NCI-H526 (cell line): ENCODE measurements at places on chromosomes 7 and 10.

DNA sequence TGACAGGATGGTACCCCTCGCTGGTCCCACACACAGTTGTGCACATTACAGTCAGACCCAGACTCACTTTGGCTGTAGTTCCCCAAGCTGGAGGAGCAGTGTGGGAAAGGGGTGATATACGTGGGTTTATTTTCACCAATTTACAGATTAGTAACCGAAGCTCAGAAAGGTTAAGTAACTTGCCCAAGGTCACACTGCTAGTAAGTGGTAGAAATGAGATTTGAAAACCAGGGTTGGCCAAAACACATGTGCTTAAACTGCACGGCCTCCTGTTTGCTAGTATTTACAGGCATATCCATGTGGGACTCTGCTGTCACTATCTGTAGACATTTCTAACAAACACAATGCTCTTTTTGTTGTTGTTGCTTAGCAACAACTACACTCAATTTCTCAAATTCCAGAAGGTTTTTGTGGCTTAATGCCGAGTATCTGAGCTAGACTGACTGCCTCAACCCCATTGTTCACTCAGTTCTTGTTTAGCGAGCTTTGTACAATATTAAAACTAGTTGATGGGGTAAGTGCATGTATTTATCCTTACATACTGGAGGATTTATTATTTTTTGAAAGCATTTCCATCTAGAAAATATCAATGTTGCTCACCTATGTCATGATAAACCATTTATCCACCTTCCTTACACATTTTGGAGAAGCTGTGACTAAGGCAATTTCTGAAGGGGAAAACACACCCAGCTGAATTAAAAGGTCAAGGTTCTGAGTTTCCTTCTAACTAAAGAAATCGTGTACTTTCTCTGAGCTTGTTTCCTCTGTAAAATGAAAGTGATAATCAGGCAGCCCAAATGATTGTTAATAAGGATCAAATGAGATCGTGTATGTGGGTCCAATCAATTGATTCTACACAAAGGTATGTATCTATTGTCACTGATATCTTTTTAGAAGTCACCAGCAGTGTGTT lies 5.3 kb upstream of the TMEM139 start:
- no peak for DNase-seq

- DNase-seq: peak; percentile 30
Observed at GRCh38 chr10:34320265-34320664, 494.8 kb downstream of the PARD3 start.

DNA sequence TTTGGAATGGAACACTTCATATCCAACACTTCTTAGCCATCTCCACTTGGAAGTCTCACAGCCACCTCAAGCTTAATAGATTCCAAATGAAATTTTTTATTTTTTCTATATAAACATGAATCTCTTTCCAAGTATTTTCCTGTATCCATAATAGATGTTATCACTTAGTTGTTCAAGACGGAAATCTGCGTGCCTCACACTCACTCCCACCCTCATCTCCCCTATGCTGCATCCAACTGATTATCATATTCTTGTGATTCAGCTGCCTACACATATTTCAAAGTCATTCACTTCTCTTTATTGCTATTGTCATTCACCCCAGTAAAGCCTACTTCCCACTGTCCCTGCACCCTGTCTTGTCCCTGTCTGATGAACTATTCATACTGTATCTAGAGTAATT lies 70.2 kb upstream of the MKX start:
- no peak for DNase-seq

- no peak for DNase-seq
Observed at GRCh38 chr10:66678521-66678920, 247.3 kb upstream of the LRRTM3 start.

- DNase-seq: peak; percentile 34
Observed at GRCh38 chr7:7970531-7971307, 2.1 kb downstream of the GLCCI1 start.

GRCh38 chr7:98323597-98324322 lies 42.3 kb downstream of the BRI3 start:
- DNase-seq: no peak

DNA sequence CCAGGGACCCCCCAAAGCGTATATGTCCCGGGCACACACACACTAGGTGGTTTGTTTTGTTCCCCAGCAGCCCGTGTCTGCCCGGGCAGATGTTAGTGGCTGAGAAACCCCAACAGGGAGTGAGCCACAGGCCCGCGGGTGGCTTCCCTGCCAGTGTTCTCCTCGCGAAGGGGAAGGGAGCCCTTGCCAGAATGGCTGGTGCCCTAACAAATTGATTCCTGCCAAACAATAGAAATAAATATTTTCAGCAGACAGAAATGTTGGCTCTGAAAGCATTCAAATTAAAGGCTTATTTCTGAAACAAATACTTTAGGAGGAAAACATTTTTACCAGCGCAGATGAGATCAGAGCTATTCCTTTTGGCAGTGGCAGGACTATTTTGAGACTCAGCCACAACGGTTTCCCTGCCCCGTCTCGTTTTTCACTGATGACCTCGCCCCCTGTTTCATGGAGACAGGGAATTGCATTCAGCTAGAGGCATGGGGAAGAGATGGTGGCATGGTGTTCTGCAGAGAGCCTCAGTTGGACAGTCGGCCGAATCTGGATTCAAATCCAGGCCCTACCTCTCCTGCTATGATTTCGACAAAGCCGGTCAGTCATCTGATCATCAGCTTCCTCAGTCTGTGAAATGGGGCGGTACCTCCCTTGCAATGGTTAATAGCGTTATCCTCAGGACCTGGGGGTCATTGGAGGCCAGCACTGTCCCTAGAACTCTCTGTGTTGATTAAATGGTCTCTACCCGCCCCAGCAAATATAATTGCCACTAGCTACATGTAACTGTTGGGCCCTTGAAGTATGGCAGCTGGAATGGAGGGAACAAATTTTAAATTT lies 84.5 kb downstream of the CUX1 start:
- no peak for DNase-seq
